ENCODE measurements at places on chromosomes 2 and 18.

GRCh38 chr2:20365249-20365817 lies 14.7 kb upstream of the PUM2 start:
- no peak for DNase-seq

- no peak for DNase-seq
Observed at GRCh38 chr2:27915874-27916273, 25.3 kb downstream of the BABAM2 start.

DNA sequence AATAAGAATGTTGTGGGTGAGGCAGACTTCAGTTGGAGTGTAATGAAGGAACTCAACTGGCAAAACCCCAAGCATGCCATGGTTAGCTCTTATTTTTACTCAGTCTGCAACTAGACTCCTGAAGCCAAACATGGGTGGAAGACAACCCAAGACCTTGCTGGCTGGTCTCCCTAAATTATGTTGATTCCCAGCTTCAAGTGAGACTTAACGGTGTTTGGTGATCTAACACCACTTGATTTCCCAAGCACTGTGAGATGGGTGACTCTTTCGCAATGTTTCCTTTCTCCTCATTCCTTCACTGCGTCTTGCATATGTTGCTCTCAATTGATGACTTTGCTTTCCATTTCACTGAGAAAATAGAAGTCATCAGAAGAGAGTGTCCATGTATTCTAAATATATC lies 693.1 kb downstream of the DCC start:
- no peak for DNase-seq

DNA sequence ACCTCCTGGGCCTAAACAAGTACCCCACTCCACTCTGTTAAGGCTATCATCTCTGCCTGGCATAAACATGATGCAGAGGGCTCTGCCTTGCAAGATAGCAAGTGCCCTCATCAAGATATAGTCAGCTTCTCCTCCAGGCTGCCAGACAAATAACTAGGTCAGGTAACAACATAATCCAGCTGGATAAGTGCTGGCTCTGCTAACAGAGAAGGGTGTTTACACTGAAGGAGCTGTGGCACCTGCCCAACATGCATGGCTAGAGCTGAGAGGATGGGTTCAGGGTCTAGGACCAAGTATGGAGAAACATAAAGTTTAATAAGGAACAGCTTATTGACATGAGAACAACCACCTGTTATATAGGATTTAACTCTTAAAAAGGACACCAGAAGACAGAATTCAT lies 42.8 kb downstream of the DLGAP1 start:
- no peak for DNase-seq

DNA sequence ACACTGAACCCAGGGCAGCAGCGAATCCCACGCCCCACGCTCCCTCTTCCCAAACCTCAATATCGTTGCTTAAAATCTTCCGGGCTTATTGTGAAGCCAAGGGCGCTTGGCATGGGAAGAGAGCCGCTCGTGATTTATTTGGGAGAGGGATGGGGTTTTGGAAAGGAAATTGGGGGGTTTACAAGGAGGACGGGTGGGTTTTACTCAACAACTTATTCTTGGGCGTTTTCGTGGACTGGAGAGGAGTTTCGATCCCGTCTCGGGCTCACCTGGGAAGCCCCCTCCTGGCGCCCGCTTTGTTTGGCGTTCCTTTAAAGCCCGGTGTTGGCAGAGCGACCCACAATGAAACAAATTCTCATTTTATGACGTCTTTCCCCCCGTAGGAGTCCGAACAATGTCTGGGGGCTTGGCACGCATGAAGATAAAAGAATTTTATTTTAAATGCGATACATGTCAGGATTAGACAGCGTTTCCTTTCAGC lies 135.3 kb downstream of the INSIG2 start:
- DNase-seq, result no peak

DNA sequence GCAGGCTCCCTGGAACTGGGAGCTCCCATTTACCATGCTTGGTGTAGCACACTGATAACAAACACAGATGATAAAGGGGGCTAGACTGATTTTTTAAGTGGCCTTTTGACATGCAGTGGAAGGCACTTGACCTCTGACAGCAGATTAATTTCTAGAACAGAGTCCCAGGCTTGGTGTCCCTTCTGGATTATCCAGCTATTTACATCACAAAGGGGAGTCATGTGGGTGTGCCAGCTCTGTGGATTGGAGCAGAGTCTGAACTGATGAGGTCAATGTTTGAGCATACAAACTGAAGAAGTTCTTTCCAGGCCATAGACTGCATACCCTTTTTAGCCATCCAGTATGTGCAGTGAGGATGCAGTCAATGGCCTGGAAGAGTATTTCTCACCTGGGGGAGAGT lies 31.5 kb upstream of the SIX2 start:
- DNase-seq, result no peak
